Stimulated activated CD4-positive, alpha-beta T cell treated with anti-CD3 and anti-CD28 coated beads, Interleukin-1b, Interleukin-23, amount 100 ng/mL, for 1 hour (primary cell): ENCODE measurements at places on chromosomes 16 and 17.

- DNase-seq, result no peak
These were observed 16.0 kb downstream of the NPTX1 start for GRCh38 chr17:80460429-80460834.

GRCh38 chr17:77999413-78000173, 41.1 kb downstream of the TNRC6C start:
- no peak for DNase-seq

DNA sequence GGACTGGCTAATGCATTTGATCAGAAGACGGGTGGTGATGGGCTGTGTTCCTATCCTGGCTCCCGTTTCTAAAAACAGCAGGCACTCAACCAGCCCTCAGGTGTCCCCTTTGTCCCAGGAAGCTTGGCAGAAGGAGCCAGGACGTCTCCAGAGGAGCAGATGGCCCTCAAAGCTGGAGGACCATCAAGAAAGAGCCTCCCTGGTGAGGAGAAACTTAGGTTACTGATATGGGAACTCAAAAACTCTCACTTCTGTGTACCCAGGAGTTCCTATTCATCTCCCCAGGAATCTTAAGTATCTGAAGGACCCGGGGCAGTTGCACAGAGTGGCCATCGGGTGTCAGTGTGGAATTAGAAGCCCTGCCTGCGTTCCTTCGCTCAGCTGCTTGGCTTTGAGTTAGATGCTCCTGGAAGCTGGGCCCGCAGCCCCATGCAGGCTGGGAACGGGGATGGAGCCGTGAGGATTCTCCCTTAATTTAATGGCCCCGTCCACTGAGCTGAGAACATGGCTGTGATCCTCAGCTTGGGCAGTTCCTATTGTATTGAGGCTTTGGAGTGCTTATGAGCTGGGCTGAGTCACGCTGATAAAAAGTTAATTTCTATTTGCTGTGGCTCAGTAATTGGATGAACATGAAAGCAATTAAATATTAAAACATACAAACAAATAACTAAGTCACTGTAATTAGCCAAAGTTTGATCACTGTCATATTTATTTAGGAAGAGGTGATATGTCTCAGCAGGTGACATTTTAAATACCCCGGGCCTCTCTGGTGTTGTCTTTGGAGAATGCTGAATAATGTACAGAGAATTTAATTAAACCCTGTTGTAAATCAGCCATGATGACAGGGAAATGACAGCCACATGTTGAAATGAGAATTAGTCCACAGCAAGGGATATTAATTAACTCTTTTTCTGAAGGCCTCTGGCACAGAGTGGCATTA, 402.1 kb downstream of the SEC14L1 start:
- DNase-seq, result peak; percentile 29

DNA sequence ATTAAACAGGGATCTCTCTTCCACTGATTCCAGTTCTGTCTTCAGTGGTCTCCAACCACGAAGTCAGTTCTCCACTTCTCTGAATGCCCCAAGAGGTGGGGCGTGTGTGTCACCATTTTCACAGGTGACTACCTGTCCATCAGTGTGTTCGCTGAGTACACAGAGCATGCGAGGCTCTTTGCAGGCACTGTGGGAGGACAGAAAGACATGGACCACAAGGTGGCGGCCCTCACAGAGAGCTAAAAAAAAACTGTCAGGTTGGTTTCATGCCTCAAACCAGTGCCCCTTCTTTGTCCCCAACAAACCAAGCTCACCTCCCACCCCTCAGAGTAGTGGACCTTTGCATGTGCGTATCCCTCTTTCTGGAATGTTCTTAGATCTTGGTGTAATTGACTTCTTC, 13.8 kb downstream of the EMP2 start:
- DNase-seq, result no peak

DNA sequence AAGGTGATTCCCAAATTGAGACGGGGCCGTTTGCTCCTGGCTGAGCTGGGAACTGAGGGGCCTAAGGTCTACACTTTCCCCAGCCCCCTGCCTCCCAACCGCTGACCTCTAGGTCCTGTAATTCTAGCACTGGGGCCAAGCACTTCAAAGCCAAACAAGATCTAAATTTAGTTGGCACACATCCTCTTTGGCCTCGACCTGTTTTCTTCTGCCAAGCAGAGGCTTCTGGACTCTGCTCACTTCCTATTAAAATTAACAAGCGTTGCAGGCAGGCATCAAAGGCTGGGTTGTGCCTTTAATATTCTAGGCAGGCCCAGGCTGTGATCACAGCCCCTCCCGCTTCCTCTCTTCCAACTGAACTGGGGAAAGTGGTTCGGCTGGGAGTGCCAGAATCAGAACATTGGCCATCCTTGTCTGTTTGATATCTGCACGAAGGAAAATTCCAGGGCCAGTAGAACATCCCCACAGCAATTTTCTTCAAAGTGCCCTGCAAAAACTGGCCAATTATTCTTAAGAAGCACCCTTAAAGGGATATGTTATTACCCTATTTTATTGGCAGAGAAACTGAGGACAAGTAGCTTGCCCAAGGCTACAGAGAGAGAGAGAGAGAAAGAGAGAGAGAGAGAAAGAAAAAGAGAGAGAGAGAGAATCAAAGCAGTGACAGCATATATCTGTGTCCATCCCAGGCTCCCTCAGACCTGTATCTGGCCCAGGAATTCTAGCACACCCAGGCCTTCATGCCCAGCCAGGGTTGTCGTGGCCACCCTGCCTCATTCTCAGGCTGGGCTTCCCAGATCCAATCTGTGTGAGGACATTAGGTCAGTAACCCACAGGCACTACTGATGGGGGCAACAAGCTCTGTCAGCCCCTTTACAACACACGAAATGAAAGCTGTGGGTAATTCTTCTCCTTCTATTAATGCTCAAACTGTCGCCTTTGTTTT, 12.8 kb upstream of the MT4 start:
- DNase-seq, result no peak
